IPS-NIHi11 (cell line): ENCODE measurements at places on chromosomes 6 and 20.

GRCh38 chr20:48523191-48523995, 304.4 kb downstream of the PREX1 start:
- DNase-seq = peak; percentile 90

- DNase-seq = no peak
These were observed 181.0 kb downstream of the LRFN2 start for GRCh38 chr6:40406175-40406574.

- no peak for DNase-seq
These were observed 222.1 kb upstream of the RREB1 start for GRCh38 chr6:6885521-6886170.

- DNase-seq = no peak
These were observed 50.0 kb downstream of the ADAT2 start for GRCh38 chr6:143400258-143401067.

DNA sequence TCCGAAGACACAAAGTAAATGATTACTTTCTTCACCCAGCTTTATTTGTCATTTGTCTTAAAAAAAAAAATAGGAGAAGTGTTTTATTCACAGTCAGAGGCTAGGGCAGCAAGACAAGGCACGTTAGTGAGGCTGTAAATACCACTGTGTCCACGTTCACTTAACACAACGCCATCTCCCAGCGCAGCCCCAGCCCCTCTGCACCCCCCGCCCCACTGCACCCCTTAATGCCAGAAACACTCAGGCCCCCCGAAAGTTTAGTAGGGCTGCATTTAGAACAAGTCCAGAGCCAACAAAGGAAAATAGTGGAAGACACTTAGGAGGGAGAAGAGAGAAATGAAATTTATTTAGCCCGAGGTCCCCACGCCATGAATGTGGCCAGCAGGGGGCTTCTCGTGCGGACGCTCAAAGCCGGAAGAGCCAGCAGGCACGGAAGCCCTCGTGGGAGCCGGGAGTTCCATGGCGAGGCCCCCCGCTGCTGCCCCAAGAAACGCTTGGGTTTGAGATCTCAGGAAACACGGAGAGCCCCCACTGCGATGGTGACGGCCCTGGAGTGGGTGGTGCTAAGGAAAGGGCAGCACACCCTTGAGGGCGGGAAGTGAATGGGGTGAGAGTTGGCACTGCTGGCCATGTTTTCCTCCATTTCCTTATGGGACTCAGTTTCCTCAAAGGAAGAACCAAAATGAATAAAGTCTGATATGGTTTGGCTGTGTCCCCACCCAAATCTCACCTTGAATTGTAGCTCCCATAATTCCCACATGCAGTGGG, 50.2 kb downstream of the IYD start:
- peak; percentile 69 for DNase-seq

DNA sequence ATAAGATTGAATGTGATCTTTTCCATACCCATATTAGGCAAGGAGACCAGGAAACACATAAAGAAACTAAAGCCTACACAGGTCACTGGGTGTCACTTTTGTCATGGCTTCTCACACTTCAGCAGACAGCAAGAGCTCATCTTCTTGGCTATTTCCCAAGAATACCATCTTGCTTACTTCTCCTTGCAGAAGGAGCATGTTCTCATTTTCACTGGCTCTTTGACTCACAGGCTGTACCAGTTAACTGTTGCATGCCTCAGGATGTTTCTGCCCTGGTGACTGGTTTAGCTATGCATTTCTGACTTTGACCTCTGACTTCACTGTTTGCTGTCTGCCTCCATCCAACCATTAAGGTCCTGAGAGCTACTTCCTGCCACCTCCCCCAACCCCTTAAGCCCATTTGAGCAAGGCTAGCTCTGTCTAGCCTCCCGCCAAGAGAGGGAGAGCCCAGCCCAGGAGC, 40.3 kb upstream of the OGFRL1 start:
- peak; percentile 19 for DNase-seq

GRCh38 chr6:109609737-109610136, 81.3 kb downstream of the AK9 start:
- no peak for DNase-seq

DNA sequence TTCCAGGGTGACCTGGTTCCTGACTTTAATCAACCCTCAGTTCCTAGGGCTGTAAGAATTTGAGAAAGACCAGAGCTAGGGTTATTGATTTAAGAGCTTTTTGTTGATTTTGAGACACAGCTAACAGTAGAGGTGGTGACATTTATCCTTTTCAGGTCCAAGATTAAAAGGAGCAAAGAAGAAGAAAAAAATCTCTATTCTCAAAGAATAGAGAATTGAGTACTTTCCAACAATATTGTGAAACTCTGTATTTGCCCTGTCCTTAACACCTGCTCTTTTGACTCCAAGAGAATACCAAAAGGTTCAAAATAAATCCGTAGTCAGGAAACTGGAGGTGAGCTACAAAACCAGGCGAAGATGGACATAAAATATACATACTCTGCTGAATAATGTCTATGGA, 7.3 kb downstream of the PAQR8 start:
- no peak for DNase-seq

DNA sequence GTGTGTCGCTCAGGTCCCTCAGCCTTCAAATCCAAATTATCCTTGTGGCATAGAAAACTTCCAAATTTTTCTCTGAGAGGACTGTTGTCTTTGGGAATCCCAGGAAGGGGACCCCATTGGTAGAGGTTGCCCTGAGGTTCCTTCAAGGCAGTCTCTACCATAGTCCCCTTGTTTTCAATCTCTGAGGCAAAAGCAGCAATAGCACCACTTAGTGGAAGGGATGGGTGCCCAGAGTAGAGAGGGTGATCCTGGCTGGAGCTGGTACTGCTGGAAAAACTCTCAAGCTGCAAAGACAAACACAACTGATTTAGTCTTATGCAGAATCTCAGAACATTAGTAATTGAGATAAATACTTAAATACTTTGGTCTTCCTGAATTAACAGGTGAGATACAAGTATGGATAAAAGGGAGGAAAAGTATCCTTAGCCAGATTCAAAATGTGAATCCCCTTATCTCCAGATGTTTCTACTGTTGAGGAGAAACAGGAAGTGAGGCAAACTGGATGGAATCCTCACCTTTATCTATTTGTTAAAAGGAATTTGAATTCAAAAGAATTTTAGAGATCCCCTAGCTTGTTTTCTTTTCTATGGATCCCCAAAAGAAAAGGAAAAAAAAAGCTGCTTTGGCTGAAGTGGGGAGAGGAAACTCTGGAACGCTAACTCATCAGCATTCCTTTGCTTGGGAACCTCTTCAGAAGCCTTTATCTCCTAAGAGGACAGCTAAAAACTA, 13.4 kb downstream of the ZNF318 start:
- DNase-seq = peak; percentile 61

DNA sequence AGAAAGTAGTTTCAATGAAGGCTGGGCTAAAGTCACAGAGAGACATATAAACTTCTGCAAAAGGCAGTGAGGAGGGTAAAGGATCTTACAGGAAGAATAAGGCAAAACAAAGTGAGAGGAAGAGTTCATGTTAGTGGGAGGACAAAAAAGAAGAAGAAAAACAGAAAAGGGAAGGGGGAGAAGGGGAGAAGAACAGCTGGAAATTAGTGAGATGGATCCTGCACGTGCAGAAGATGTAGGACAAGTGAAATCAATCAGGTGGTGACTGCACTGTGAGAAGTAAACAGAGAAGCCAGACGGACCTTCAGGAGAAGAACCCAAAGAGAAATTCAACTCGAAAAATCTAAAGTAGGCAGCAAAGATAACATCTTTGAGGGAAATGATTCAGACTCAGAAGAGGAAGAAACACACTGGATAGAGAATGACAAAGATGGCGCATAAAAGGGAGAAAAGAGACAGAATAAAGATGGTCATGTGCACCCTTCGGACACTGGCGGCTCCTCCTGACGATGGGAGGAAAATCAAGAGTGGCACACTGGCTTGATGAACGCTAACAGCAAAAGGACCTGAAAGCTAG, 105.9 kb downstream of the MYB start:
- no peak for DNase-seq

GRCh38 chr6:56687551-56687950, 44.9 kb upstream of the DST start:
- no peak for DNase-seq

DNA sequence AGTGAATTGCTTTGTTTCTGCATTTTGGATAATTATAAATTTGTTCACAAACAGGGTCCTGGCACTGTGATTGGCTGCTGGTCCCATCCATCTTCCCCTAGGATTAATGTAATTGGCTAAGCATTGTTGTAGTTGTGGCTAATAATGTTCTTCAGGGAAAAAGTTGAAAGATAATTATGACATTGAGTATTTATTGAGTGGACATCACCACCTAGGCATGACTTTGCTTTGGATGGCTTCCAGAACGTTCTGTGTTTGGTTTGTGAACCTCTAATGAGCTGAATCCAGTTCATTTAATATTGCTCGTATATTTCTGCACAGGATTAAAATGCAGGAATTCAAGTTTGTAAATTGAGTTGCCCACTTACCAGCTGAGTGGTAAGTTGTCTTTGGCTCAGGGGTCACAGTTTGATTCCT, 55.1 kb downstream of the ARID1B start:
- DNase-seq = no peak

DNA sequence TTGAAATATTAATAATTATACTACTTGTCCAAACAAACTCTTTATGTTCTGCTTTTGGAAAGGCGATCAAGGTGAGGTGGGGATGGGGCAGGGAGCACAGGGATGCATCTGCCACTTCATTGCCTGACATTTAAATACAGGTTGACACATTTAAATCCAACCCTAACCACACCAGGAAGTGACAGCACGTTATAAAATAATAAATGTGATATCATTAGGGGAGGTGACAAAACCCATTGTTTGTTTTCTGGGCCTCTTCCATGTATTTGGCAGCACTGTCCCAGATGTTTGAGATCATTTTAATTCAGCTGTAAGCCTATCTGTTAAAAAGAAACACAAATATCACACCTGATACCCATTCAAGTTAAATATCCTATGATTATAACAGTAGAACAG, 342.4 kb upstream of the ARID1B start:
- no peak for DNase-seq

GRCh38 chr20:40416274-40416673, 272.8 kb downstream of the MAFB start:
- no peak for DNase-seq

- DNase-seq = no peak
These were observed 1199.8 kb upstream of the MAP3K7 start for GRCh38 chr6:91786474-91787184.

DNA sequence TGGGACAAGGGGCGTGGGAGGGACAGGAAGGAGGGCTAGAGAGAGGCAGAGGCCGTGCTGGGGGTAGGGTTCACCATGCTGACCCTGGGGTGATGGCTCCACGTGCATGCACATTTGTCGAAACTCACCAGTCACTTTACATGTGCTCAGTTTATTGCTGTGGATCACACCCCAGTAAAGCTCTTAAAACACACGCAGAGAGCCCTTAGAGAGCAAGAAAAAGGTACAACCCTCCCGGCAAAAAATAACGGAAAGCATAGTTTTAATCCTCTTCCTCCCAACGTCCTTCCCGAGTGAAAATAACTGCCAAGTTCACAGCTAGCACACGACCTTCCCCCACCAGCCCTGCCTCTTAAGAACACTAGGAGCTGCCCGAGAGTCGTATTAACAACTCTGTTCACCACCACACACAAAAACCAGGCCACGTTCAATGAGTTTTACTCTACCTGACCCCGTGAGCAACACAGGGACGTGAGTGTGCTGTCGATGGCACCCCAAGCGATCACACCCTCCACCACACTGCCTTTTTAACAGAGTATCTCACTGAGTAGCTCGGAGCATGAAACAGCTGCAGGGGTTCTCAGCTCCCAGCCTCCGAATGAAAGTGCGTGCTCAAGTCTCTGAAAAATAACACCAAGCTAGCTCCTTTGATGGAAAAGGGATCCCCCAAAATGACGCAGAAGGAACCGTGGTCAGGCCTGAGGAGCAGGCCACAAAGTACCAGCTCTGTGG, 39.7 kb downstream of the TAF4 start:
- no peak for DNase-seq

- peak; percentile 29 for DNase-seq
These were observed 2.3 kb downstream of the DNAAF9 start for GRCh38 chr20:3405139-3405538.

DNA sequence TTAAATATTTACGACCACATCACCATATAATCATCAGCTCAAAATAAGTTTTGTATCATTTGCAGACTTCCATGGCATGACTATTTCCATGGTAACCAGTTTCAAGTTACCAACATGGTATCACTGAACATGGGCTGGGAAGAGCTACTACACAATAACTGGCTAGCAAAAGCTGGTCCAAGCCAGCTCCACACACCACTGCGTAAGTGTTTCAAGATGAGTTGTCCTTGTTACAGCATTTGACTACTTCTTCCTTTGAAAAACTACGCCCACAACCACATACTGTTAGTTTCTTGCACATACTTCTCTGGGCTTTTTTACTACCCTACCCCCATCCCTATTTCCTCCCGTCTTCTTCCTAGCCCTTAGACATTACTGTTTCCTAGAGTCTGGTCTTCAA, 8.5 kb downstream of the CD164 start:
- no peak for DNase-seq

- no peak for DNase-seq
These were observed 1.4 kb upstream of the CLPSL2 start for GRCh38 chr6:35775031-35775430.

GRCh38 chr6:133040094-133040802, 200.9 kb upstream of the EYA4 start:
- DNase-seq = peak; percentile 36

DNA sequence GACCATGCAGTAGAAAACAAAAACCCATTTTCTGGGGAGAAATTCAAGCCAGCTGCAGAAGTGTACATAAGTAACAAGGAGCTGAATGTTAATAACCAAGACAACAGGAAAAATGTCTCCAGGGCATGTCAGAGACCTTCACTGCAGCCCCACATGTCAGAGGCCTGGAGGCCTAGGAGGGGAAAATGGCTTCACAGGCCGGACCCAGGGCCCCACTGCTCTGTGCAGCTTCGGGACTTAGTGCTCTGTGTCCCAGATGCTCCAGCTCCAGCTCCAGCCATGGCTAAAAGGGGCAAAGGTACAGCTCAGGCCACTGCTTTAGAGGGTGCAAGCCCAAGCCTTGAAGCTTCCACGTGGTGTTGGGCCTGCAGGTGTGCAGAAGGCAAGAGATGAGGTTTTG, 43.6 kb downstream of the HACE1 start:
- DNase-seq = no peak

- DNase-seq = no peak
These were observed 116.5 kb downstream of the MAP3K4 start for GRCh38 chr6:161107779-161108730.

- DNase-seq = peak; percentile 19
These were observed 757.0 kb upstream of the MMS22L start for GRCh38 chr6:98039904-98040607.

- DNase-seq = no peak
These were observed 24.5 kb downstream of the PRPF6 start for GRCh38 chr20:64005394-64005793.

- no peak for DNase-seq
These were observed 63.3 kb downstream of the PLCG1 start for GRCh38 chr20:41200446-41201202.
